Thymus (tissue), 14 donors: ENCODE measurements at places on chromosomes 2 and 18. TPM values are rescaled to one million over a fixed set of nuclear protein-coding genes. Genes with fewer than 3 reads are reported as not detected.

DNA sequence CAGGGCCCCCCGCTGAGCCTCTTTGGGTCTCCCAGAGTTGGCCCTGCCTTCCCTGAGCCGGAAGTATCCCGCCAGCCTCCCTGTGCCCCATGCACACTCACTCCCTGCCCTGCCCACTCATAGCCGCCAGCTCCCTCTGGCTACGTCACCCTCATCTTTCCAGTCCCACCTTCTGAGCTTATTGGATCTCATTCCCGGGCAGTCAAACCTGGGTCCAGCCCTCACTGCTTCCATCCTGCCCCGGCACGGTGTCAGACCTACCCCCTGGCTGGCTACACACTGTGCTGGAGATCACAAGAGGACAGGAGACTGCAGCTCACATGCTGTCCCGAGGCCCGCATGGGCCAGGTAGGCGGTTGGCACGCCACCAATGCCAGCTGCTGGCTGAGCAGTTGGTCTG, 147.2 kb downstream of the ASB1 start:
- no peak for DNase-seq

The UGT1A4 gene
- total RNA-seq, result 0.09 TPM

DNA sequence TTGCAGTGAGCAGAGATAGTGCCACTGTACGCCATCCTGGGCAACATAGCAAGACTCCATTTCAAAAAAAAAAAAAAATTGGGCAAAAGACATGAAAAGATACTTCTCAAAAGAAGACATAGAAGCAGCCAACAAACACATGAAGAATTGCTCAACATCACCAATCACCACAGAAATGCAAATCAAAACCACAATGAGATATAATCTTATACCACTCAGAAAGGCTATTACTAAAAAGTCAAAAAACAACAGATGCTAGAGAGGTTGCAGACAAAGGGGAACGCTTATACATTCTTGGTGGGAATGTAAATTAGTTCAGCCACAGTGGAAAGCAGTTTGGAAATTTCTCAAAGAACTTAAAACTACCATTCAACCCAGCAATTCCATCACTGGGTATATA, 43.1 kb upstream of the CHAC2 start:
- DNase-seq, result no peak

The TMEM169 gene
- 1.1 TPM for total RNA-seq

DNA sequence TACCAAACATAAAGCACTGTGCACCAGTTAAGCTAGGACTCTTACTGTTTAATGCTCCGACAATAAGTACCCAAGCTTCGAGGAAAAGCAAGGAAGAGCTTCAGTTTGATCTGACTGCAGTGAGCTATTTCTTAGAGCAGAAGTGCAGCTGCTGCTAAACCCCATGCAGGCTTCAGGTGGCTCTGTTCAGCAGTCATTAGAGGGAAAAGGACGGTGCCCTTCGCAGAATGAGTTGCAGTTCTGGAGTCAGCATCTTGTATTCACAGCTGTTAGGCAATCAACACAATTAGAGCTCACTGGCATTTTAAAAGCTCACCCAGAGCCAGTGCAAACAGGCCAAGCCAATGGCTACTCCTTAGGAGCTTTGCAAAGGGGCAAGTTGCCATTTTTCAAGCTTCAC, 1.5 kb upstream of the CERKL start:
- DNase-seq, result no peak

DNA sequence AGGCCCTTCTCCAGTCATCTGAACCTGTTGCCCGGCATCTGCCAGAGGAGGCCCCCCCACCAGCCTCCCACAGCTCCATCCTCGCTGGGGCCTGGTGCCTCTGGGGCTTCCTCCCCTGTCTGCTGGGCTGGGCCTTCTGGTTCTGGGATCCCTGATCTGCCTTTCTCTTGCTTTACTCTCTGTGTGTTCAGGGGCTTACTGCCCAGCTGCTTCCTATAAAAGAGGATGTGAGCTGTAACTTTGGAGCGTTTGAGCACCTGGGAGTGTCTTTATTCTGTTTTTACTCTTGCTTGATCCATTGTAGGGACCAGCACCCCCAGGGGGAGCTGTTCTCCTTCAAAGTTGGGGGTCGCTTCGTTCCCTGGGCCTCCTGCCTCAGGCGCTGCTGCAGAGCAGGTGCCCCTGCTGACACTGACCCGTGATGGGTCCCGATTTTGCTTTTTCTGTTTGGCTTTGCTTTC, 23.1 kb upstream of the FAHD2A start:
- peak; percentile 42 for DNase-seq

The TRIM54 gene
- total RNA-seq, result 0.14 TPM

DNA sequence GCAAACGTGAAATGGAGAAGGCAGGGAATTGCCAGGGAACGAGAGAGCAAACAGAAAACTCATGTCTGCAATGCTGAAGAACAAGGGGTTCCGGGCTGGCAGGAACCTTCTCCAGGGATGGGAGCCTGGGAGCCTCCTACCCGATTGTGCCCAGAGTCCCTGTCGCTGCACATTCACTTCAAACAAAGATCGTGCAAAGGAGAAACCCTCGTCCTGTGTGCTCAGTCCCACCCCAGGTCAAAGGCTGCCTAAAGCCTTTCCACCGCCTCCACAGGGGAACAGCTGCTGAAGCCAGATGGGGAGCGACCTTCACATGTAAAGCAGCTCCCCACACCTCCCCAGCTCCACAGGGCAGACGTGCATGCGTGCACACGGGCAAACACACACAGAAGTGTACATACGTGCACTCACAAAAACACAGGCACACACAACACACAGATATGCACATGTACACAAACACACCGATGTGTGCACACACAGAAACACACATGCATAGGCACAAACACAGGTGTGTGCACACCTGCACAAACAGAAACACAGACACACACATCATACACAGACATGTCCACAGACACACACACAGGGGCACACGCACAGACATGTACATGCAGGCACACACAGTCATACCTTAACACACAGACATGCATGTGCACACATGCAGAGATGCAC, 460.1 kb upstream of the SALL3 start:
- no peak for DNase-seq

GRCh38 chr2:185859506-185859905, 120.9 kb downstream of the FSIP2 start:
- DNase-seq, result no peak

DNA sequence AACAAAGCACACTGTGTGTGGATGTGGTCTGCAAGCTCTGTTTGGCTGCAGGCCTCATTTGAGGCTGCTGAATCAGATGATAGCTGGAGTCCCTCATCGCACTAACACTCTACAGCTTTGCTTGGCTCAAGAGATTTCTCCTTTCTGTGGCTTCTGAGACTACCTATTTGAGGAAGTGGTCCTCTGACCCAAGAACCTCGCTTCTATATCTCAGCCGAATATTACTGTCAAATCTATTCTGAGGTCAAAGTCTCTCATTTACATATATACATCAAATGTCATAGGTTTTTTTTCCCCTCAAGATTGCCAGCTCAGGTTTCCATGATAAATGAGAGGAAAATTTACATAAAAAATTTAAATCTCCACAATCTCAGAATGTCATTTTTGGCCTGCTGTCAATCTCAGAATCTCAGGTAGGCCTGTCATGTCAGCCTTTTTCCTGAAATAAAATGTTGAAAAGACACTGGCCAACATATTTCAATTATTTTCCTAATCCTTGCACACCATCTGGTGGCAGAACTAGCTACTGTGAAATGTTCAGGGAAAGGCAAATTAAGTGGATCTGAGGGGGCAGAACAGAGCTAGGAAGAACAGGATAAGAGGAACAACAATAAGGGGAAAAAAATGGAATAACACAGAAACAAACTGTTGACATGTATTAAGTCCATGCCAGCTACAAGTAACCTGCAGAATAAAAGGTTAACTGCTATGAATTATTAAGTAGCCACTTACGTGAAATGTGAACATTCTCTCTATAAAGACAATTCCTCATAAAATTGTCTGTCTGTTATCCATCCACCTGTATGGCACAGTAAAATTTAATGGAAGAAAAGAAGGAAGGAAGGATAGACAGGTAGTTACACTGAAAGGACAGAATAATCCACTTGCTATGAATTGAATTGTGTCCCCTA, 39.3 kb downstream of the AP1S3 start:
- no peak for DNase-seq

GRCh38 chr2:61380056-61380881, 90.6 kb downstream of the USP34 start:
- no peak for DNase-seq

DNA sequence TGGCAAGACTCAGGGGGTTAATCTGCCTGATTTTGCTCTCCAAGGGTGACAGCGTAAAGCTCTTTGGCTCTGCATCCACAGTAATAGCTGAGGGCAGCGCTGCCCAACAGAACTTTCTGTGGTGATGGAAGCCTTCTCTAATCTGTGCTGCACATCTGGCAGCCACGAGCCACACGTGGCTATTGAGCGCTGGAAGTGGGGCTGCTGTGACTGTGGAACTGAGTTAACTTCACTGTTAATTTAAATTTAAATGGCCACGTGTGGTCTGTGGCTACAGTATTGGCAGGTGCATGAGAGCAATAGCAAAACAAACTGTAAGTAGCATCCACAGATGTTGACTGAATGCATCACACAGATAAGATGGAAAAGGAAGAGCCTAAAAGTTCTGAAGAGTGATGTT, 47.3 kb upstream of the TMEM200C start:
- no peak for DNase-seq

DNA sequence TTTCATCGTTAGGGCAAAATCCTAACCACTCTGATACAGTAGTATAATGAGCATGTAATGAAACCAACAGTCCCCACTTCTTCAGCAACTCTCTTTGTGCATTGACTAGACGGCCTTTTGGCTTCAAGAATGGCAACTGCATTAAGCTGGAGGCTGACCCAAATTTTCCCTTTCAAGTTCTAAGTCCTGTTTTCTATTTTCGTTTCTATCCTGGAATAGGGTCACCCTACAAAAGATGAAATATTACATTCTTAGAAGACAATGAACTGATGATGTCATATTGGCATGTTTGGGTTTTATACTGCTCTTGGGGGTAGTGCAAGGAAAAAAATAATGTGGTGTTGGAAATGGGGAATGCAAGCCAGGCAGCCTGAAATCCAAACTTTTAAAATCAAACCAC, 254.4 kb downstream of the ETAA1 start:
- no peak for DNase-seq

The ALPG gene
- 0.24 TPM for total RNA-seq
